ENCODE measurements at places on chromosomes 13 and 19. TPM values are rescaled to one million over a fixed set of nuclear protein-coding genes. Genes with fewer than 3 reads are reported as not detected.
A peak's percentile ranks its signal among the peaks of the same experiment; 100 is the strongest.

Gene FFAR3
- total RNA-seq, result not detected

Gene NLRP12
- 0.25 TPM for total RNA-seq

Gene SLC17A7
- 1.8 TPM for total RNA-seq

DNA sequence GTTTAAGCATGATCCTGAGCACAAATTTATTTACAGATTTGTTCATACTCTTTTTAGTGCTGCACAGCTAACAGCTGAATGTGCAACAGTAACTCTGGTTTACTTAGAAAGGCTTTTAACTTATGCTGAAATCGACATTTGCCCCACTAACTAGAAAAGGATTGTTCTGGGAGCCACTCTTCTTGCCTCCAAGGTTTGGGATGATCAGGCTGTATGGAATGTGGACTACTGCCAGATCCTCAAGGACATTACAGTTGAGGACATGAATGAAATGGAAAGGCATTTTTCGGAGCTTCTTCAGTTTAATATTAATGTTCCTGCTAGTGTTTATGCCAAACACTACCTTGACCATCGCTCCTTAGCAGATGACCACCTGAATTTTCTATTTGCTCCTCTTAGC is 16.0 kb downstream of the ZNF100 start:
- DNase-seq, result no peak
- no peaks in the 10 kb centered on the region for H3K27me3 ChIP-seq
- H3K4me1 ChIP-seq, result no peaks in the 10 kb centered on the region
- H3K4me3 ChIP-seq, result no peak overlapping the region
- peaks cover 10% of the 10 kb centered on the region for H3K36me3 ChIP-seq

DNA sequence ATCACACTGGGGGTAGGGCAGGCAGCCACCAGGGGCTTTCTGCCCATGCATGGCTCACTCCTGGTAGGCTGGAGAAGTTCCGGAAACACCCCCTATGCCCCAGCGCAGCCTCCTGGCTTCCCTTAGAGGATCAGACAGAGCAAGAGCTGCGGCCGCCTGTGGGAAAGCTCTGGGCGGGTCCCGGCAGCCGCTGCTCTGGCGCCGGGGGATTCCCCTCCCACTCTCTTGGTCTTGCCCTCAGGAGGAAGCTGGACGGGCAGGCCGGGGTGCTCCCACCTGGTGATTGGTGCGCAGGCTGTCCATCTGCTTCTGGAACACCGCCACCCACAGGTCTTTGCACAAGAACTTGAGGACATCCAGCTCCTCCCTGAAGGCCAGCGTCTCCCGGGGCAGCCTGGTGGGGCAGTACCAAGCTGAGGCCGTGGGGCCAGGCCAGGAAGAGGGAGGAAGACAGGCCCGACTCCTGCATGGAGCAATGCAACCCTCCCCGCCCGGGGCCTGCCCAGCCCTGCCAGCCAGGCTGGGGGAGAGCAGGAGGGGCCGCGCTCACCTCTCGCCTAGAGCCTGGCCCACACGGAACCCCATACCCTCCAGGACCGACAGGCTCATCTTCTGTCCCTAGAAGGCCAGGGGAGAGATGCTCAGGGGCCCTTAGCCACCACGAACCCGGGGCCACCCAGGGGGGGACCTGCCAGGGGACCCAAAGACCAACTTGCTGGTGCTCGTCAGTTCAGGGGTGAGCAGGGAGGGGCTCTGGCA is 4.0 kb upstream of the NKPD1 start:
- no peaks in the 10 kb centered on the region for H3K36me3 ChIP-seq
- DNase-seq, result peak; percentile 83
- H3K4me3 ChIP-seq, result peak overlapping the region; percentile 33
- H3K27me3 ChIP-seq, result no peaks in the 10 kb centered on the region
- no peak overlapping the region for H3K27ac ChIP-seq

DNA sequence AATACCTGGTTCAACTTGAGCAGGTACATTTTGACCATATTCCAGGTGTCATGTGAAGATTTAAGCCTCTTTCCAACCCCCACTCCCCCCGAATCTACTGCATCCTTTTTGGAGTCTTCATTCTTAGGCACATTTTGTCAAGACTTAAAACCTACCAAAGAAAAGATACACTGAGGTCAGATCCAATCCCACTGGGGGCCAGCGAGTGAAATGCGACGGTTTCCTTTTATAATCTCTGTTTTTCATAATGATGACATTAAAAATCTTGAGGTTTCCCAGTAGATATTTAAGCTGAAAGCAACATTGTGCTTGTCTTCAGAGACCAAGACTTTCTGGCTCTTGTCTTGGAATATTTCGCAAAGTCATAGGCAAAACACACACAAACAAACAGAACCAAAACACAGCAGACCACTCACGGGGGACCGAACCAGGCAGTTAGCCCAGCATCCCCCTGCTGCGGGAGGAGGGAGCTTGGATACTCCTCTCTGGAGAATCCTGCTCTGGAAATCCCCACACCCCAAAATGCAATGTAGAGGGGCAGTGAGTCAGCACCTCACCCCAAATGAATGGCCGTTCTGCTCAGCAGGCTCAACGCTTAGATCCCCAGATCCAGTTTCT is 506 bp upstream of the GAS6 start:
- H3K4me1 ChIP-seq, result peaks cover 10% of the 10 kb centered on the region
- H3K36me3 ChIP-seq, result no peaks in the 10 kb centered on the region
- no peaks in the 10 kb centered on the region for H3K27me3 ChIP-seq
- H3K27ac ChIP-seq, result no peak overlapping the region
- no peak for DNase-seq

GRCh38 chr19:55679343-55680257 is 4.6 kb downstream of the EPN1 start:
- peaks cover 15% of the 10 kb centered on the region for H3K36me3 ChIP-seq
- no peaks in the 10 kb centered on the region for H3K27me3 ChIP-seq
- peaks cover 9% of the 10 kb centered on the region for H3K4me1 ChIP-seq
- DNase-seq, result no peak
- no peak overlapping the region for H3K4me3 ChIP-seq

GRCh38 chr19:54694648-54695047 is 29.6 kb upstream of the KIR3DL3 start:
- H3K4me3 ChIP-seq, result no peak overlapping the region
- no peak for DNase-seq
- H3K27ac ChIP-seq, result no peak overlapping the region
- H3K36me3 ChIP-seq, result no peaks in the 10 kb centered on the region
- H3K4me1 ChIP-seq, result no peaks in the 10 kb centered on the region

DNA sequence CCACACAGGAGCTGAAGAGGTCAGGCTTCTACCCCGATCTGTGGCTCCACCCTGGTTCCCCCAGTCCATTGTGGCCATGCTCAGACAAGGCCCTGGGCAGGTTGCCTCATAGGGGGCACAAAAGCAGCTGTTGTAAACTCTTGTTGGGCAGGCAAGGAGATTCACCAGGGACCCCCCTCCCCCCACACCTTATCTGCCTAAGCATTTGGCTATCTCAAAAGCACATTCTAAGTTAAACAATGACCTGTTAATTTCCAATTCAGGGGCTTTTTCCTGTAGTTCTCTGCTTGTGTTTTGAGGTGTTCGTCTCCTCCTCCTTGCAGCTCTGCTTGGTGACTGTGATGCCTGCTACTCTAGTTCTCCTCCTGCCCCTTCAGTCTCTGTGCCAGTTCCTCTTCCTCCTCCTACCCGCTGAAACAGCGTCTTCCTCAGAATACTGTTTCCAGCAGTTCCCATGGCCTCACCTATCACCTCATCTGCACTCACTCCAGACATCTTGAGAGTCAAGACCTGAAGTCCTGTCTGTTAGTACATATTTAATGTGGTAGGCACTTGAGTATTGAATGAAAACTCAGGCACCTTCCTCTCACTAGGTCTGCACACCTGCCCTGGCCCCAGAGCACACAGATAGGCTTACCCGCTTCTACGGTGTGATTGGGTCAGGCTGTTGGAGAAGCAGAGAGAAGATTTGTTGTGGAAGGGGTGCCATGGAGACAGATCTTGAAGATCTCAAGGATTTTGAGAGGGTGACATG is 31.7 kb downstream of the SPATA13 start:
- H3K4me1 ChIP-seq, result no peaks in the 10 kb centered on the region
- H3K27ac ChIP-seq, result no peak overlapping the region
- H3K27me3 ChIP-seq, result no peaks in the 10 kb centered on the region
- no peak for DNase-seq
- no peaks in the 10 kb centered on the region for H3K36me3 ChIP-seq

DNA sequence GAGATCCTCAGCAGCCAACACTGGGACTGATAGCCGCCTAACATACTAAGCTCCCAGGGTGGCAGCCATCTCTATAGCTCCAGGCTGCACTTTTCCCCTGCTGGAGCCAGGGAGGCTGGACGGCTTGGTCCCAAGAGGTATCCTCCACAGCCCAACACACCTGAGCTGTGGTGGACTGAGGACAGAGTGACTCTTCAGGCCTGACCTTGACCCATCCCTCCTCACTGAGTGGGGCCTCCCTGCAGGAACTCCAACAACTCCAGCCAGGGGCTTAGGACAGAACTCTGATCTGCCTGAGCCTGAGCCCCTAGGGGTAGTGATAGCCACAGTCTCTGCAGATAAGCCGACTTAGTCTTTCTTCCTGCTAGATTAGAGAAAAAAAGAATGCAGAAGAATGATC is 958.1 kb upstream of the PRR20A start:
- H3K27me3 ChIP-seq, result no peaks in the 10 kb centered on the region
- no peaks in the 10 kb centered on the region for H3K36me3 ChIP-seq
- no peaks in the 10 kb centered on the region for H3K4me1 ChIP-seq
- no peak for DNase-seq
- H3K27ac ChIP-seq, result no peak overlapping the region

GRCh38 chr13:25118378-25118905 is 22.5 kb downstream of the PABPC3 start:
- H3K36me3 ChIP-seq, result no peaks in the 10 kb centered on the region
- no peak overlapping the region for H3K4me3 ChIP-seq
- no peaks in the 10 kb centered on the region for H3K4me1 ChIP-seq

DNA sequence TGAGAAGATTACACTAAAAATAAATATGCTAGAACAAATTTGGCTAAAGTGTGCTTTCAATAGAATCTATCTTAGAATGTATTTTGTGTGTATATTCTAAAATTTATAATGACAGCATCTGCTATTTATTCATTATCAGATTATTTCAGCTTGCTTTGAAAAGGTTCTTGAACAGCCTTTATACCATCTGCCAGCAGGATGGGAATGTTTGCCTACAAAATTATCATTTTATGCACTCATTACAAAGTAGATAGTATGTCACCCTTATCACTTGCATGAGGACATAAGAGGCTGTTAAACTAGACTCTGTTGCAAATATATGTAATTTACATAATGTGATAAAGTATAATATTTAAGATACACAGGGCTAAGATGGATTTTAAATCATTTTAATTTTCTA is 1286.9 kb upstream of the PCDH20 start:
- no peaks in the 10 kb centered on the region for H3K36me3 ChIP-seq
- DNase-seq, result no peak
- no peak overlapping the region for H3K4me3 ChIP-seq
- peaks cover 12% of the 10 kb centered on the region for H3K4me1 ChIP-seq
- H3K27me3 ChIP-seq, result no peaks in the 10 kb centered on the region
- no peak overlapping the region for H3K27ac ChIP-seq

All from HCT116 (cell line).